AG08396 (cell line): ENCODE measurements at places on chromosomes 1 and 21.
A peak's percentile ranks its signal among the peaks of the same experiment; 100 is the strongest.

DNA sequence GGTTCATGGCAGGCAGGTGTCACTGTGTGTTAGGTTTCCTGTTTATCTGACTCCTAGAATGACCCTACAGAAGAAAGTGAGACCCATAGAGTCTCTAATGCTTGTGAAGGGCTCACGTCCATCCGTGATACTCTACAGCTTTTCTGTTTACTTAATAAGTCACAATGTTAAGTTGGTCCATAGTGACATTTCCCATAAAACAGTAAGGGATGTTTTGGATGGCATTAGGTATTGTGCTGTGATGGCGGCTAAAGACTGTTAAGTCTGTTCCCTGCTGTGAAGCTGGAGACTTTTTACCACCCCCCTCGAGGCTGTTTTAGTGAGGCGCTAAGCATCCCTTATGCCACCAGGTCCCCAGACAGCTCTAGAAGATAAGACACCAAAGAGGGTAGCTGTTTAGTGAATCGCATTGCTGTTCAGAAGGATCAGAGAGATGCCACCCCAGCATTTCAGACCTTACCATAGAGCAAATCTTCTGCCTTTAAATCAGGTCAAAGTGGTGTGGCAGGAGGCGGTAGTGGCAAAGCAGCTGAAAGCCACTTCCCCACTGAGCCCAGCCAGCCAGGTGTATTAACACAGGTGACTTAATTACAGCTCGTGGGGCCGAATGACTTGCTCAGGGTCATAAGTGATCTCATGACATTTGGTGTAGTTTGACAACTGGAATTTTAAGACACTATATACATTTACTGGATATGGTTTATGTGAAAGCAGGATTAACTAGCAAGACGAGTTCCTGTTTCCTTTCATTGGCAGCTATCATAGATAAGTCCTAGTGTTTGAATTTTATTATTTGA, 25.0 kb downstream of the SLC37A1 start:
- DNase-seq = no peak

DNA sequence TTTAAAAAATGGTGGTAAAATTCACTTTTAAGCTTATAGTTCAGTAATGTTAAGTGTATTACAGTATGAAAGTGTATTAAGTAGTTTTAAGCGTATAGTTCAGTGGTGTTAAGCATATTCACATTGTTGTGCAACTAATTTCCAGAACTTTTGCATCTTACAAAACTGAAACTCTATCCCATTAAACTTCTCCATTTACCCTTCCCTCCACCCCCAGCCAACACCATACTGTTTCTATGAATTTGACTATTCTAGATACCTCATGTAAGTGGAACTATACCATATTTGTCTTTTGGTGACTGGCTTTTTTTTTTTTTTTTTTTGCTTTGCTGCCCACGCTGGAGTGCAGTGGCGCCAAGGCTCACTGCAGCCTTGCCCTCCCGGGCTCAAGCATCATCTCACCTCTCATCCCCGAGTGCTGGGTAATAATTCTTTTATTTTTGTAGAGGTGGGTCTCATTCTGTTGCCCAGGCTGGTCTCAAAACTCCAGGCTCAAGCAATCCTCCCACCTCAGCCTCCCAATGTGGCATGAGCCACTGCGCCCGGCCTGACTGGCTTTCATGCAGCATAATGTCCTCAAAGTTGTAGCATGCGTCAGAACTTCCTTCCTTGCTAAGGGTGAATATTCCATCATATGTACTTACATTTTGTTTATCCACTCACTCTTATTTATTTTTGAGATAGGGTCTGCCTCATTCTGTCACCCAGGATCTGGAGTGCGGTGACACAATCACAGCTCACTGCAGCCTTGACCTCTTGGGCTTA, 45.1 kb upstream of the BMP8B start:
- DNase-seq = no peak

DNA sequence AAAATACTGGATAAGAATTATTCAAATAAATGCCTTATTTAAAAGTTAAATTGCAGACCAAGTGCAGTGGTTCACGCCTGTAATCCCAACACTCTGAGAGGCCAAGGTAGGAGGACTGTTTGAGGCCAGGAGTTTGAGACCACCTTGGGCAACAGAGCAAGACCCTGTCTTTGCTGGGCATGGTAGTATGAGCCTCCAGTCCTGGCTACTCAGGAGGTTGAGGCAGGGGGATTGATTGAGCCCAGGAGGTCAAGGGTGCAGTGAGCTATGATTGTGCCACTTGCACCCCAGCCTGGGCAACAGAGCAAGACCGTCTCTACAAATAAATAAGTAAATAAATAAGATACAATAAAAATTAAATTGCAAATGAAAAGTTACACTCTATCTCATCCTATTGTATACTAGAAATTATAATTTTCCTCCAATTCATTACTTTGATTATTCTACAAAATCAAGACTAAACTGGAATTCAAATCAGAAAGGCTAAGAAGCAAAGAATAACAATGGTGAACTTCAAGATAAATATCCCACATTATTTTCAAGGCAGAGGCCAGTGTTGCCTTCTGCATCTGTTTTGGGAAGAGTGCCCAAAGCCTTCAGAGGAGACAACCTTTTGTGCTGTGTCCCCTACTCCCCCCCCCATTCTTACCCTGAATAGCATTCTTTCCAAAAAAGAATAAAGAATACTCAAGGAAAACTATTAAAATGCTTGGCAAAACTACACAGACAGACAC, 73.3 kb upstream of the IRF2BP2 start:
- no peak for DNase-seq

- no peak for DNase-seq
Observed at GRCh38 chr1:226586116-226586515, 37.6 kb downstream of the STUM start.

GRCh38 chr1:67051196-67051595, 2.8 kb downstream of the SLC35D1 start:
- no peak for DNase-seq

- DNase-seq = no peak
Observed at GRCh38 chr1:163094589-163094988, 25.4 kb downstream of the RGS4 start.

DNA sequence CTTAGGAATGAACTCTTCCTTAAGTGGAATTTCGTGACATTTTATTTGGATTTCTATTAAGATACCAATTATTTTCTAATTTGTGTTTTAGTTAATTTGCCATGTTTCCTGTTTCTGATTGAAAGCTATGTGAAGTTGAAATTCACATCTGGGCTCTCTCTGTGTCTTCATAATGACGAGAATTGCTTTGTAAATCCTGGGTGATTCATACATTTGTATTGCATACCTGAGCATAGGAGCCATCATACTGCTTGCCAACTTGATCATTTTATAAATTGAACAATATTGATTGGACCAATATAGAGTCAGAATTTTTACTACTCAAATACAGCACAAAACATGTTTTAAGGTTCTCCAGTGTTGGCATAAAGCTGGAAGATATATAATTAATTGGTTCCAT, 817.9 kb downstream of the BRINP3 start:
- no peak for DNase-seq

GRCh38 chr1:235022341-235022980, 106.2 kb downstream of the TOMM20 start:
- no peak for DNase-seq

DNA sequence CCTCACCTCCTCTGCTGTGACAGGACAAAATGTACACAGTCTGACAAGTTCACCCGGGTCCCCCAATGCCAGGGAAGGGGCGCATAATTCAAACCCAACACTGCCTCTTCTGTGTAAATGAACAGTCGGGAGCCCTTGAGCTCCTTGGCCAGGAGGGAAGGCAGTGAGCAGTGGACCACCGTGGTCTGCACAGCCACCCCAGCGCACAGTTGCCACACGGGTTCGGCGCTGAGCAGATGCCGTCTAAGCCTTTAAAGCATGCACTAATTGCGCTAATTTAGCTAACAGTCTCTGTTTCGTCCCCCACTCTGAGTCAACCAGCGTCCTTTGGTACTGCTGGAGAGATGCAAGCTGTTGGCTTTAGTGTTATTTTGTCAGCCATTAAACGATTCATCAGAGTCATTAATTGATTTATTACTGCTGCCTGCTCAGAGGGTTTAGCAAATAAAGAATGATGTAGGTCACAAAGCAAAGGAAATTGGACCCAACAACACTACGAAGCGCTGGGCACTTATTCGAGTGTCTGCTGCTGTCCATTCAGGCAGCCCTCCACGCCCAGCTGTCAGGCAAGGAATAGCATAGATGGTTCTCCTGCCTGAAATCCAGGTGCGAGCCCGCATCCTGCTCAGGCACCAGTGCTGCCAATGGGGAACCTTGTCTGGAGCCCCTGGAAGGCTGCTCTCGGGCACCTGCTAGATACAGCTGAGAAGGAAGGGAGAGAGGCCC, 91.5 kb downstream of the MRPL37 start:
- no peak for DNase-seq

- peak; percentile 71 for DNase-seq
Observed at GRCh38 chr1:166925810-166926478, 49.4 kb downstream of the ILDR2 start.

- no peak for DNase-seq
Observed at GRCh38 chr1:108565081-108565480, 5.2 kb downstream of the EEIG2 start.

GRCh38 chr1:24555591-24556413, at the start of gene NCMAP:
TSS of gene NCMAP (plus strand) at chr1:24556087. CDS start at chr1:24595431, 39,344 bp downstream.
- DNase-seq = no peak

DNA sequence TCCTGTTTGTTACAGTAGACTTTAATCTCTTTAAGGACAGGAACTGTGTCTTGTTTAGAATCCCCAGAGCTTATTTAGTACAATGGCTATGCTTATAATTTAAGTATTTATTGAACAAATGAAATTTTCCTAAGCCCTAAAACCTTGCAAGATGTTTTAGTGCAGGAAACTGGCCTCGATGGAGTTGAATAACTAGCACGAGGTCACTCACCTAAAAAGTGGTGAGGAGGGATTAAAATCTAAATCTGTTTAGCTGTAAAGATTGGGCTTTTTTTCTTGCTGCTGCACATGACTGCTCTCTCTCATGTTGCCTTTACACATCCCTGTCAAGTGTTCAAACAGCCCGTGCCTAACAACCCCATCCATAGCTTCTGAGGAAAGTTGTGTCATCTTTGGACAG, 10.2 kb downstream of the NFYC start:
- DNase-seq = no peak

DNA sequence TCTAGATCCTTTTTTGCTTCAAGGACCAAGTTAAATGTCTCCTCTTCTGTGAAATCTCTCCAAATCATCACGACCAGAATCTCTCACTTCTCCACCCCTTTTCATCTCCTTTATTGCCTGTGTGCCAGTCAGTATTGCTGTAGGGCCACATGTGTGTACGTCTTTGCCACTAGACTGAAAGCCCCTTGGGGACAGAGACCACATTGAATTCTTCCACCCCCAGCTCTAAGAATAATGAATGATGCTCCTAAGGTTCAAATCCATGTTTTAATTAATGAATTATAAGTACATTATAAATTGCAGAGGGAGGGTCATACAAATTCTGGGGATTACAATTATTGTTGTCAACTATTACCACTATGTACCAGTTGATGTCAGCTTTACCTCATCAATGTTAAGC, 343.8 kb downstream of the USP25 start:
- no peak for DNase-seq

DNA sequence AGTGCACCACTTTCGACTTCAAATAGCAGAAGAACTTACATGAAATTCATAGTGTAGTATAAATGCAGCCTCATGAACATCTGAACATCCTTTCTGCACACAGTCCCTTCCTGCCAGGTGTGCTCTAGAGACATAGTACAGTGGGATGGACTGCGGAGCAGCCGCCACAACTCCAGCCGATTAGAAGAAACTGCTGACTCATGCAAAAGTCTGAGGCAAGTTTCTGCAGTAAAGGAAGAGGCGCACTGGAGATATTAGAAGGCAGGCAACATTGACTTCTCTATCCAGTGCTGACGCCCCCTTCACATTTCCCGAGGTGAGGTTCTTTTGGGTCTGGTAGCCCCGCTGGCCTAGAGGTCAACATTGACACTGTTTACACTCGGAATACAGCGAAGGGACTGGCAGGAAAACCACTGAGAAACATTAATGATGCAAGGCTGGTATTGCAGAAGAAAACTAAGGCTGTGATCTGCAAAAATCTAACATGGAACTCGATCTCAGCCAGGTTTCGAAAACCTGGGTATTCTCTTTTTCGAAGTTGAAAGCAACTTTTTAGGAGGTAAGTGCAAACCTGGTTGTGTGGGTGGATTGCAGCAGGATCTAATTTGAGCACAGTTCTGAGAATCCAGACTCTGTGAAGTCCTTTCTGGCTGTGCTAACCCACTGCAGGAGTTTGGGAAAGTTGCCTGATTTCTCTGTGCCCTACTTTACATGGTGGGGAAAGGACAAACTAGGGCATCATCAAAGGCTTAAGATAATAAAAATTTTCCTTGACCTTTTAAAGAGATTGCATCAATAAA, 90.7 kb downstream of the CDC7 start:
- DNase-seq = no peak
